ENCODE measurements at places on chromosomes 1 and 21.

DNA sequence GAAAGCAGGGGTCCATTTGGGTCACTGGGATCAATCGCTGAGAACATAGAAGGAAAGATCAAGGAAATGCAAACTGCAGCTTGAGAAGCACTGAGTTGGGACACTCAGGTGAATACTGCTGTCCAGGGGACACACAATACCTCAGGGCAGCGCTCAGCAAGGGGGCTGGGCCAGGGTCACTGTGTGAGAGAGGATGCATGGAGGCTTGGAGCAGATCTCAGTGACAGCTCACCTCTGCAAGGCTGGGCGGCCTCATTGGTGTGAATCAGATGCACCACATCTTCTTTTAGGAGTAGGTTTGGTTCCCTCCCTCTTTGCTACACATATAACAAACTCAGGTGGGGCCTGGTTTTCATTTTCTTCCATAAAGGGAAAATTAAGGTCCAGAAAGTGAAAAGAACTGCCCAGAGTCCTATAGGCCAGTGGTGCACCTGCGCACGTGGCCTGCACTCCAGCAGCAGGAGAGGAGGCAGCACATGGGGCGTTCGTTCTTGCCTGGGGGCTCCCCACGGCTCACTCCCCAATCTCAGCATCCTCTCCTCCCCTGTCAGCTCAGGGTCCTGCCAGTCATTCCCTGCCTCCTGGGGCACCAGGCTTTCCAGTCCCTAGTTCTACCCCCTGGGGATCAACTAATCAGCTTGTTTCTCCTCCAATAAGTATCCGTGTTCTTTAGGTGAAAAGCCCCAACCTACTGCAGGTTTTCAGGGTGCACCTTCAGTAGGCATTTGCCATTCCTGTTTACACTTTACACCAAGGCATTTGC, 1.5 kb downstream of the A3GALT2 start:
- no peak for DNase-seq

- no peak for DNase-seq
Measured at GRCh38 chr1:12356004-12356890, 126.4 kb downstream of the VPS13D start.

GRCh38 chr1:175152006-175152652, 40.4 kb downstream of the KIAA0040 start:
- peak; percentile 76 for DNase-seq

DNA sequence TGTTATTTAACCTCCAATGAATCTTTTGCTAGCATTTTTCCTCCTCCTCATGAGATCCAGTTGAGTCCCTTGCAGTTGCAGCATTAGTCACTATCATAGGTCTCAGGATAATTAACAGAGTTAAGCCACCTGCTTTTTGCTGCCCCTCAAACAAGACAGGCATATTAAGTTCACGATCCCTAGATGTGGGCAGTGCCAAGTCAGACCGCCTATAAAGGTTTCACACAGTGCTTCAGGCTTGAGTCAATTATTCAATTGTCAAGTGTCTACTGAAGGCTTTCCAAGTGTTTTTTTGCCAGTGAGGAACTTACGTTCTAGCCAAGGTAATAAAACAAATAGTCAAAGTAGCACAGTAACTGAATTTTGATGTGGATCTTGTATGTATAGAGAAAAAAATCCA, 175.0 kb downstream of the DAB1 start:
- no peak for DNase-seq

GRCh38 chr1:153546796-153547559, 1.4 kb upstream of the S100A4 start:
- no peak for DNase-seq

DNA sequence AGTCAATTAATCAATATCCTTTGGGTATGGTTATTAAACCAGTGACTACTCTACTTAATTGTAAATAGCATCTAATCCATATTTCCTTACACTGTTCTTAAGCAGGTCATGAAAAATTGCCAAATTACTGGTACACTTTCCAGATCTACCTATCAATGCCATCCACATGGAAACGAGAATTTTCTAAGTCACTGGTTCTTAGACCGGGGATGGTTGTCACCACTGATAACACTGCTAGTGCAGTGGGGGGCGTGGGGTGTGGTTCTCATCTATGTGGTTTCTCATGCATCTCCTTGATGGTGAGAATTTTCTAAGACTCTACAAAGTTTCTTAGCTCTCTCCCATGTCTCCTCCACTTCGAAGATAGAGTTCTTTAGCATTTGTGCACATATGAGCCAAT, 63.7 kb upstream of the COG2 start:
- no peak for DNase-seq

GRCh38 chr1:183685112-183685713, 32.1 kb upstream of the APOBEC4 start:
- DNase-seq: no peak

GRCh38 chr1:53517821-53518352, 58.7 kb downstream of the DMRTB1 start:
- no peak for DNase-seq

DNA sequence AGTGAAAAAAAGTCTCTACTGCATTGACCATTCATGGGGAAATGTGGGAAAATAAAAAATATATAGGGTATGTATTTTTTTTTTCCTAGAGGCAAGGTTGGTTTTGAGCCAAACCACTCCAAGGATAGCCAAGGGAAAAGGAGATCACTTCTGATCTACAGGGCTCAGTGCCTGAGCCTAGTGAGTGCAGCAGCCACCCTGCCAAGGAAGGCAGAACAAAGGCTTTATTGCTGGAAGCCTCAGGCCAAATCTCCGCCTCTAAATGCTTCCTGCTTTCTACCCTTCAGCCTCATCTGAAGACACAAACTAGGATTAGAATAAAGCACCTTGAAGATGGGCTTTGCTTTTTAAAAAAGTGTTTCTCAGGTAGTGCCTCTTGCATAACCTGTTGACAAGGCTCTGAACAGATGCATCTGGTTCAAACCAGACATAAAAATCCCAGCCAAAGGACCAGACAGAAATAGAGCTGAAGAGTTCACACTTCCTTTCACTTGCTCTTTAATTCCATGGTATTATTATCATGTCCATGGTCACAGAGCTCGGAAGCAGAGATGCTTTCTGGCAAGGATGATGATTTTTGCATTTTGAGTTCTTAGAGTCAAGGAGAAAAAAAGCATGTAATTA, 10.5 kb downstream of the C1orf115 start:
- no peak for DNase-seq

- no peak for DNase-seq
Measured at GRCh38 chr1:97277891-97278654, 556.5 kb downstream of the PTBP2 start.

DNA sequence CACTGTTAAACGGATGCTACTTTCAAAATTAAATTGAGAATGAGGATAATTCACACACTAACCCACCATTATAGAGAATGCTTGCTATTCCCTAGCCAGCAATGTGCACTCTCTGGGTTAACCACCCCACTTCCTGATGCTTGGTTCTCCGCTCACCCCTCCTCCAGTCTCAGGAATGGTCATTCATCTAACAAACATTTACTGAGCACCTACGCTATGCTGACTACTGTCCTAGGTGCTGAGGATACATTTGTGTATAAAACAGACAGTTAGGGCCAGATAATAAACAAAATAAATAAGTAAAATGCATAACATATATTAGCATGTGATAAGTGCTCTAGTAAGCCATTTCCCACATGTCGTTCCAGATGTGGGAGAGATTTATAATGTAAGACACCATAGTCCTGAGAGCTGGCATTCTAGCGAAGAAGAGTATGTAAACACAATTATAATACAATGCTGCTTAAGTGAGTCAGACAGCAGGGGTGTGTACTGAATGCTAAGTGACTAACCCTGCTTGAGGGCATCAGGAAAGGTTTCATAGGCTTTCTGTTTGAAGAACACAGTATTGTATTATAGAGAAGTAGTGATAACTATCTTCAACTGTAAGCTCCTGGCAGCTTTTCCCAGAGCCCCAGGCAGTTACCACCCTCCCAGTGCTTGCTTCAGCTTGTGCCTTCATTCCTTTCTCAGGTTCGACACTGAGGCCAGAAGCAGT, 126.7 kb upstream of the CACHD1 start:
- no peak for DNase-seq

GRCh38 chr1:167641786-167642500, 11.9 kb downstream of the RCSD1 start:
- no peak for DNase-seq

GRCh38 chr1:17232759-17233661, 15.9 kb upstream of the PADI3 start:
- no peak for DNase-seq

- DNase-seq: no peak
Measured at GRCh38 chr1:157412308-157412707, 140.0 kb downstream of the FCRL5 start.

- no peak for DNase-seq
Measured at GRCh38 chr1:107777664-107778047, 187.3 kb downstream of the VAV3 start.

GRCh38 chr1:234955107-234955731, 173.4 kb downstream of the TOMM20 start:
- no peak for DNase-seq

DNA sequence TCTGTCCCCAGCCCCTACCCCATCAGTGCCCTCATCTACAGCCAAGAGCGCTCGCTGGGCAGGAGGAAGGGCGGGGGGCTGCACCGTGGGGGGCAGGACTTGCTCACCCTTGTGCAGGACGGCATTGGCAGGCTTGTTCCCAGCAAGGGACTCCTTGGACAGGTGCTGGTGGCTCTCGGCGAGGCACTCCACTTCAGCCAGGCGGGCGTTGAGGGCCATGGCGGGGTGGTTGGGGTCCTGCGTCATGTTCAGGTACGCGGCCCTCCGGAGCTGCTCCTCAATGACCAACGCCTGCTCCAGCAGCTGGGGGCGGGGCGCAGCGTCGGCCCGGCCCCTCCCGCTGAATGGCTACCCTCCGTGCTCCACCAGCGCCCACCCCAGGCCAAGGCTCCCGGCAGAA, 64.0 kb downstream of the KCNAB2 start:
- DNase-seq: no peak

DNA sequence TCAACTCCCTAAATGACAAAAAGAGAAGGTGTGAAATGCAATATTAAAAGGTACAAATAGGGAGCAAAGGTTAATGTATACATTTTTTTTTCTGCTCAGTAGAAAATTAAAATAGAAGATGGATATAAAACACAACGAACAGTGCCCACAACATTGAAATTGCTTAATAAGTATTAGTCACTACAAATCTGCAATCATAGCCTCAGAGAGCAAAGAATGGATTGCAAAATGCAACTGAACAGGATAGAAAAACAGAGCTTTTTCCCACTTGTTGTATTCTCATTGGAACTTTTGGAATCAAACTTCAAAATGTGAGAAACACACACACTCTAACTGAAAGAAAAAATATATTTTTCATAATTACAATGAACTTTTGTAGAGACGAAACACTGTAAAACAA, 552.2 kb upstream of the NCAM2 start:
- no peak for DNase-seq

- DNase-seq: no peak
Measured at GRCh38 chr1:229238231-229238630, 32.7 kb upstream of the RAB4A start.

- peak; percentile 40 for DNase-seq
Measured at GRCh38 chr1:53321366-53321765, 6.5 kb downstream of the LRP8 start.
